Astrocyte (in vitro differentiated cells and primary cell): ENCODE measurements at places on chromosomes 13 and 19.

GRCh38 chr13:44546164-44546563 lies 30.0 kb downstream of the TSC22D1 start:
- DNase-seq: no peak

DNA sequence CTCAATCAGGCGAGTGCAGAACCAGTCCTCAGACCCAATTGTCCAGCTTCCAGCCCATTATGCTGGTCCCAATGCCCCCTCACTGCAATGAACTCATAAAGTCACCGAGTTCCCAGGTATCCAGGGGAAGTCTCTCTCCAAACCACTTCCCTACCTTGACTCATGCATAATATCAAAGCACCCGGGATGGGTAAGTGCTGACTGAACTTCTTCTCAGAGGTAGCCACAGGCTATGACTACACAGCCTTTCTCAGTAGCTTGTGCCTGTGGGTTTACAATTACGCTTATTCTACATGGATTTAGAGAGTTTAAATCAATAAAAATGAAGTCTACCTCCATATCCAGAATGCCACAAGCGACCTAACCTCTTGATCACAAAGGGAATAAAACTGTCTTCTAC lies 1.7 kb upstream of the C13orf42 start:
- no peak for DNase-seq

DNA sequence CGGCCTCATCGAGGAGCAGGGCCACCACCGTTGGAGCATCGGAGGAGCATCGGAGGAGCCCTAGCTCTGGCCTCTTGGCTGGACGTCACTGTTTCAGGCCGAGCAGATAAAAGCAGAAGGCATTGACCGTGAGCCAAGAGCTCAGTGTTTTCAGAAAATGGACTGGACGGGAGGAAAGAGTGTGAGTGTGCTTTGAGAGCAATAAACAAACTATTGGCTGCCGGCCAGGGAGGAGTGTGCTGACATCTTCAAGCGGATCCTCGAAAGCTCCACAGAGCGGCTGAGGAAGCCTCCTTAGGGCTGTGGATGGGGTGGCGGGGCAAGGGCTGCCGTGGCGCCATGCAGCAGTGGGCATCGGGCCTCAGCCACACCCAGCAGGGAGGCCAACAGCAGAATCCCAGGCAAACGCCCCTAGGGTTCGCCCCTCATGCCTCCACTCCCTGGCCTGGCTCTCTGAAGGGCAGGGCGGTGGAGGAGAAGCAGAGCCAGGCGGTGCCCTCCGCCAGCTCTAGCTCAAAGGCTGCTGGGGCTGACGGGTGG lies 41.8 kb downstream of the IRS2 start:
- DNase-seq: peak; percentile 41

- peak; percentile 44 for DNase-seq
These were observed 142.9 kb upstream of the SERP2 start for GRCh38 chr13:44230736-44231135.

- no peak for DNase-seq
These were observed 2.4 kb upstream of the RGL3 start for GRCh38 chr19:11421371-11422098.

DNA sequence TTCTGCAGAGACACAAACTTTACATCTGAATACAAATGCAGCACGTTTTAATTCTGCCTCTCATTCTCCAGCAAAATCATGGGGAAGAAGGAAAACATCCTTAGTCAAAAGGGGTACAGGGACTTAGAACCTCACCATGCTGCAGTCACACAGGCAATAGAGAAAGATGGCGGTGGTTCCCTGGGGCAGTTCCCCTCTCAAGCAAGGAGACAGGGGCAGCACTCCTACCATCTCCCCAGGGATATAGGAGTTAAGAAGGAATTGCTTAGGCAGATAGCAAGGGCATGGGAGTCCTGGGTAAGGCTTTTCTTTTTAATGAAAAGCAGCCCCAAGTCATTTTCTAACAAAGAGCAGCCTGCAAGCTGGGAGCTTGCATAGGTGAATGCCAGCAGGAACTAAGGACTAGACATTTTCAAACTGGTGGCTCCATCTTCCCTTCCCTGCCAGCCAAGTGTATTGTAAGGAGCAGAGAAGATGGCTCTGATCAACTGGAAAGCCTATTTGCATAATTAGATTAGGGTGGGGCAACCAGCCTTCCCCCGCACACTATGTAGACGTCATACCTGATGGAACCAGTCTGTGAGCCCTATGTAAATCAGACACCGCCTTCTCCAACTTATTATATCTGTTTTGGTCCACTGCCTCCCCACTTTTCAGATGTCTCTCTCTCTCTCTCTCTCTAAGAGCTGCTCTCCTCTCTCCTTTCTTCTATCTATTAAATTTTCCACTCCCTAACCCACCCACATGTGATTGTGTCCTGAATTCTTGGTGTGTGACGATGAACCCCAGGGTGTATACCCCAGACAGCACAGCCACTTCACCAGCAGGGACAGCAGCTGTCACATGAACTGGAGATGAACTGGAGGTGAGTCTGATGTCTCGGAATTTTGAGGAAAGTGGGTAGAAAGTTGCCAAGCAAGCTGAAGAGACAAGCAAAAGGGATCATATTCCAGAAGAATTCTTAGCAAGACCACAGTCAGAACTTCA lies 514.5 kb downstream of the IRS2 start:
- DNase-seq: peak; percentile 89

- DNase-seq: no peak
These were observed 121.0 kb upstream of the SLC7A1 start for GRCh38 chr13:29716493-29716892.

- peak; percentile 18 for DNase-seq
These were observed 43.5 kb downstream of the METTL21C start for GRCh38 chr13:102651392-102651791.

DNA sequence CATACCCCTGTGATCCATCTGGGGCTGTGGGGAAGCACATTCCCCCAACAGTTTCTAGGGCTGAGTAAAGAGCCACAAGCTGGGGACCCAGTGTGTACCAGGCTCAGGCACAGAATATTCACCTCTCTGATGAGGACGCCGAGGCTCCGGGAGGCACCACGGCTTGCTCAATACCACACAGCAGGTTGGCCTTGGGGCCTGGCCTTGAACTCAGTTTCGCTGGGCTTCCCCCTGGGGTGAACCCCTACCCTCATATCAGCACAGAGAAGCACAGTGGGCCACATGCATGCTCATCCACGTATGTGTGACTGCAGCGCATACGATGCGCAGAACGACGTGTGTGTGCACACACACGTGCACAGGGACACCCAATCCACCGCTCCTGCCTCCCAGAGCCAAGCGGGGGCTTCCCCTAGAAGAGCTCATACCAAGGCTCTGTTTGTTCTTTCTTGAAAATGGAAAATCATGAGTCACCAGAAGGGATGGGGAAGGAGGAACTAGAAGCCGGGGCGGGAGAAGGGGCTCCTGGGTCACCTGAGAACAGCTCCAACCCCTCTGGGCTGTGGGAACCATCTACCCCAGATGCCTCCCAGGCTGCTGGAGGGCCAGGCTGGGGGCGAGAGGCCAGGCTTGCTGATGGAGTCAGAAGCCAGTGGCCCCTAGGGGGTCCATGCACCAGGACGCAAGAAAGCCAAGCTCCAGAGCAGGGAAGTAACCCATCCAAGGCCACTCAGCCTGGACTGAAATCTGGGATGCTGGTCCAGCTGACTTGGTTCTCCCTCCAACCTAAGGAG lies 4.9 kb upstream of the PDE4C start:
- DNase-seq: no peak

- DNase-seq: no peak
These were observed 1040.6 kb upstream of the SPRY2 start for GRCh38 chr13:81381560-81381959.

DNA sequence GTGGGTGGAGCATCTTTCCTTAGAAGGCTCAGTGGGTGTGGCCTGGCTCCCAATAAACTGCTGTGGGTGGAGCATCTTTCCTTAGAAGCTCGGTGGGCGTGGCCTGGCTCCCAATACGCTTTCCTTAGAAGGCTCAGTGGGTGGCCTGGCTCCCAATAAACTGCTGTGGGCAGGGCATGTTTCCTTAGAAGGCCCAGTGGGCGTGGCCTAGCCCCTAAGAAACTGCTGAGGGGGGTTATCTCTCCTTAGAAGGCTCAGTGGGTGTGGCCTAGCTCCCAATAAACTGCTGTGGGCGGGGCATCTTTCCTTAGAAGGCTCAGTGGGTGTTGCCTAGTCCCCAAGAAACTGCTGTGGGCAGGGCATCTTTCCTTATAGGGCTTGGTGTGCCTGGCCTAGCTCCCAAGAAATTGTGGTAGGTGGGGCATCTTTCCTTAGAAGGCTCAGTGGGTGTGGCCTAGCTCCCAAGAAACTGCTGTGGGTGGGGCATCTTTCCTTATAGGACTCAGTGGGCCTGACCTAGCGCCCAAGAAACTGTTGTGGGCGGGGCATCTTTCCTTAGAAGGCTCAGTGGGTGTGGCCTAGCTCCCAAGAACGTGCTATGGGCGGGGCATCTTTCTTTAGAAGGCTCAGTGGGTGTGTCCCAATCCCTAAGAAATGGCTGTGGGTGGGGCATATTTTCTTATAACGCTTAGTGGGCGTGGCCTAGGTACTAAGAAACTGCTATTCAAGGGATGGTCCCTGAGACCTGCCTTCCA lies 10.3 kb downstream of the HSH2D start:
- no peak for DNase-seq

GRCh38 chr13:100440751-100441425 lies 147.7 kb downstream of the GGACT start:
- DNase-seq: peak; percentile 68

DNA sequence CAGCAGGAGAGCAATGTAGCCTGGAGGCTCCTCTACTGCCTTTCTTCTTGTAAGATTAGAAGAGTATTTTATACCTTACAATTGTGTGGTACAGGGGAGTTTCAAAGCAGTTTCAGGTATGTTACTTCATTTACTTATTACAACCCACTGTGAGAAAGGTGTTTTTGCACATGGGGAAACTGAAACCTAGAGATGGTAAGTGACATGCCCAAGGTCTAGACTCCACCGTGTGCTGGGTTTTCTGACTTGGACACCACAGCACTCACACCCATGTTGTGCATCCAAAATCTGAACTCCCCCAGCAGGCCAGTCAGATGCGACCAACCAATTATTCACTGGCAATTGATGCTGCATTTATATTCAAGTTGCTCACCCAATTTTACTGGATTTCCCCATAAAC lies 22.8 kb downstream of the ERICH6B start:
- no peak for DNase-seq

- DNase-seq: peak; percentile 98
These were observed 4.9 kb upstream of the ZNF552 start for GRCh38 chr19:57819475-57820148.

DNA sequence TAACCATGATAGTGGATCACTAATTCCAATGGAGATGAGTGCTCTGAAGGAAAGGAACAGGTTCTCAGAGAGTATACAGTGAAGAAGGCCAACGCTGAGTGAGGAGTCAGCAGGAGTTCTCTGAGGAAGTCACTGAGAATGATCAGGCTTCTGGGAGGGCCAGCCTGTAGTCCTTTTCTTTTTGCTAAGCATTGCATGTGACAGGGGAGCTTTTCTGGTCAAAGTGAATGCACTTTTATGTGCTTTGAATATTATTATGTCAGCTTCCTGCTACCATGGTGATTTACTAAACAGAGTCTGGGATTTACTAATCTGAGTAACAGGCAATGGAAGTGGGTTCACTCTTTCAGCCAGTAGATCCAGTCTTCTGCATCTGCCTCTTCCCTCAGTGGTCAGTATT lies 81.1 kb upstream of the SERP2 start:
- no peak for DNase-seq

GRCh38 chr13:99279637-99280036 lies 21.5 kb upstream of the GPR18 start:
- DNase-seq: no peak

GRCh38 chr19:33388231-33388724 lies 14.8 kb downstream of the CEBPG start:
- no peak for DNase-seq

- DNase-seq: no peak
These were observed 111.3 kb downstream of the SLC7A1 start for GRCh38 chr13:29484236-29484635.

GRCh38 chr13:57018915-57019314 lies 121.8 kb upstream of the PRR20A start:
- no peak for DNase-seq

GRCh38 chr13:106619688-106620555 lies 52.0 kb upstream of the ARGLU1 start:
- DNase-seq: peak; percentile 45

DNA sequence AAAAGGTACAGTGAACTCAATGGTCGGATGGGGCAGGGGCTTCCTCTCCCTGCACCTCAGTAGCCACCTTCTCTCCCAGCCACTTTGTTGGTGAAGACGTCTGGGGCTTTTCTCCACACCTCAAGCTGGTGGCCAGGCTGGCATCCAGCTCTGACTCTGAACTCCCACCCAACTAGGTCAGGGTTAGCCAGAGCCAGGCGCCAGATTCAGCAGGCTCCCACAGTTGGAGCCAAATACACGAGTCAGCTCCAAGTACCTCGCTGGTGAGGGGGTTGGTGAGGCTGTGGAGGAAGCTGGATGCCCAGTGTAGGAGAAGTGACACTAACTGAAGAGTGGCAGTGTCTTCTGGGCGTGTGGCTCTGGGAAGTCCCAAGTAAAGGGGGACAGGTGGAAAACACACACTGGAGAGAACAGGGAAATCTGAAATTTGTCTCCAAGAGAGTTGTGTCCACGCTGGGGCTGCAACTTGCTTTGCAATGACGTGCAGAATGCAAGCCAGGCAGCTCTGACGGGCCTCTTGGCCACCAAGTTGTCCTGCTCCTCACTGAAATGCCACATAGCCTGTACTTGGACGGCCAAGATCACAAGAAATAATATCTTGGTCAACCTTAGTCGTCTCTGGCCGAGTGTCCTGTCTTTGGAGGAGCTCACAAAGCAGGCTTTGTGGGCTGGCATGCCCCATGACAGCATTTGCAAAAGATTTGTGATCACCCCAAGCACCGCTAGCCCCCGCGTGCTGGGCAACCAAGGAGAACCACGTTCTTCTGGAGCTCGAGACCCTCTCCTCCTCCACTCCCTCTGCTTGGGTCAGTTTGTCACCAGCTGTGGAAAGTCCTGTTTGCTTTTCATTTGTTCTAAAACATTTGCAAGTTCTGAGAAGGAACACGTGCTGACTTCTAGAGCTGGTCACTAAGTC lies 18.1 kb downstream of the SLC7A1 start:
- no peak for DNase-seq

GRCh38 chr13:77521595-77522367 lies 13.7 kb upstream of the SCEL start:
- peak; percentile 69 for DNase-seq

DNA sequence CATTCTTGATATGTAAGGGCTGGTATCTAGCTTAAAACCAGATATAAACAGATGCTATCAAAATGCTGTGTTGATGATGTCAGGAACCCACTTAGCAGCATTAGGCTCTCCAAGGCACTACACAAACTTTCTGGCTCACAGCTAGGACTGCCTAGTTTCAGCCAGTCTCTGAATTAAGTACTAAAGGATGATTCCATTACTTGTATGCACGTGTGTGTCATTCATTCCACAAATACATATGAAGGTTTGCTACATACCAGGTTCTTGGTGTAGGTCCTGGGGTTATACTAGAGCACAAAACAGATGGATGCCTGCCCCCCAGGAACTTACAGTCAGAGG lies 151.5 kb downstream of the RGCC start:
- DNase-seq: peak; percentile 34
